ENCODE measurements at places on chromosomes 2 and 18. TPM values are rescaled to one million over a fixed set of nuclear protein-coding genes. Genes with fewer than 3 reads are reported as not detected.

HNMT gene
- 15.3 TPM for total RNA-seq

SCYGR4 gene
- not detected for total RNA-seq

ARMC9 gene
- 42.7 TPM for total RNA-seq

- H3K36me3 ChIP-seq: no peaks in the 10 kb centered on the region
- DNase-seq: peak; percentile 100
- peak overlapping the region; percentile 84 for H3K27ac ChIP-seq
- no peak overlapping the region for H3K4me3 ChIP-seq
- peaks cover 36% of the 10 kb centered on the region for H3K4me1 ChIP-seq
Observed at GRCh38 chr2:27954771-27955383, 64.3 kb downstream of the BABAM2 start.

GRCh38 chr2:96860065-96861029 lies 2.5 kb upstream of the ANKRD39 start:
- H3K27me3 ChIP-seq: no peaks in the 10 kb centered on the region
- H3K4me1 ChIP-seq: peaks cover 19% of the 10 kb centered on the region
- no peak for DNase-seq
- H3K27ac ChIP-seq: no peak overlapping the region

- no peaks in the 10 kb centered on the region for H3K4me1 ChIP-seq
- no peak for DNase-seq
- H3K27ac ChIP-seq: no peak overlapping the region
- no peaks in the 10 kb centered on the region for H3K27me3 ChIP-seq
Observed at GRCh38 chr18:10508591-10508990, 17.2 kb upstream of the NAPG start.
